Suprapubic skin (tissue), 4 donors: ENCODE measurements at places on chromosomes 16 and 17. TPM values are rescaled to one million over a fixed set of nuclear protein-coding genes. Genes with fewer than 3 reads are reported as not detected.
A peak's percentile ranks its signal among the peaks of the same experiment; 100 is the strongest.

- no peaks in the 10 kb centered on the region for H3K4me1 ChIP-seq
- no peak for DNase-seq
- no peaks in the 10 kb centered on the region for H3K27me3 ChIP-seq
Measured at GRCh38 chr17:75301502-75302206, 12.4 kb upstream of the SLC25A19 start.

- no peak for DNase-seq
- no peaks in the 10 kb centered on the region for H3K27me3 ChIP-seq
- no peak overlapping the region for H3K27ac ChIP-seq
- H3K4me3 ChIP-seq: no peak overlapping the region
- H3K36me3 ChIP-seq: no peaks in the 10 kb centered on the region
Measured at GRCh38 chr16:80547145-80547544, 6.4 kb downstream of the DYNLRB2 start.

GRCh38 chr17:64153565-64154312 lies 23.8 kb upstream of the ERN1 start:
- H3K4me1 ChIP-seq: peaks cover 30% of the 10 kb centered on the region
- no peak overlapping the region for H3K4me3 ChIP-seq
- no peak for DNase-seq
- H3K27ac ChIP-seq: no peak overlapping the region

GRCh38 chr16:58384437-58385055 lies 7.7 kb upstream of the GINS3 start:
- H3K27me3 ChIP-seq: peaks cover 3% of the 10 kb centered on the region
- no peak overlapping the region for H3K4me3 ChIP-seq
- DNase-seq: no peak
- peaks cover 6% of the 10 kb centered on the region for H3K4me1 ChIP-seq

DNA sequence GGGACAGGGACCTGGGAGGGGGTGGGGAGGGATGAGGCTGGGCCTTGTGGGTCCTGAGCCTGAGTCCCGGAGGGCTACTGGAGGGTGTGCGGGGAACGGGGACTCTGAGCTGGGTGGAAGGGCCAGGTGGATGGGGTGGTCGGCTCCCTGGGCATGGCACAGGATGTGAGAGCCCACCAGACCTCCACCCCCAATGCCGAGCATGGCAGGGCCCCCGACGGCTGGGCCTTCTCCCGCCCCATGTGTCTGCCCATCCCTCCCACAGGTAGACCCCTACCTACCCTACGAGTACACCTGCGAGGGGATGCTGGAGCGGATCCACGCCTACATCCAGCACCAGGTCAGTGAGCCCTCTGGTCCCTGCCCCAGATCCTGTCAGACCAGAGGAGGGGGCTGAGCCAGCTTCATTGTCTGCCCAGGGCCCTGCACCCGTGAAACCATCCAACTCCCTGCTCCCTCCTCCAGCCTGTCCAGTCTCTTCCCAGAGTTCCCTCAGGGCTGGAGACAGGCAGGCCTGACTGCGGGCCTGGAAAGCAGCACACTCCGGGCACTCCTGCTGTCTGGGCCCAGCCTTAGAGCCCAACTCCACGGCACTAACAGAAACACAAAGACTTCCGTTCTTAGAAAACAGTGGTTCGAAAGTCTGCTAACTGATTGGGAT lies 78.0 kb downstream of the MGAT5B start:
- H3K4me1 ChIP-seq: no peaks in the 10 kb centered on the region
- no peak overlapping the region for H3K27ac ChIP-seq
- no peak overlapping the region for H3K4me3 ChIP-seq

- H3K36me3 ChIP-seq: no peaks in the 10 kb centered on the region
- no peaks in the 10 kb centered on the region for H3K27me3 ChIP-seq
- DNase-seq: peak; percentile 95
- no peak overlapping the region for H3K27ac ChIP-seq
- H3K4me3 ChIP-seq: peak overlapping the region; percentile 40
- peaks cover 9% of the 10 kb centered on the region for H3K4me1 ChIP-seq
Measured at GRCh38 chr16:68520649-68521086, 18.4 kb upstream of the ZFP90 start.

The ANKFN1 gene
- 2.3 TPM for total RNA-seq

The FZD2 gene
- total RNA-seq: 0.65 TPM
